Occipital lobe (tissue), 3 donors: ENCODE measurements at places on chromosomes 2 and 18.

GRCh38 chr18:62346333-62347088 lies 21.4 kb downstream of the TNFRSF11A start:
- DNase-seq: no peak

DNA sequence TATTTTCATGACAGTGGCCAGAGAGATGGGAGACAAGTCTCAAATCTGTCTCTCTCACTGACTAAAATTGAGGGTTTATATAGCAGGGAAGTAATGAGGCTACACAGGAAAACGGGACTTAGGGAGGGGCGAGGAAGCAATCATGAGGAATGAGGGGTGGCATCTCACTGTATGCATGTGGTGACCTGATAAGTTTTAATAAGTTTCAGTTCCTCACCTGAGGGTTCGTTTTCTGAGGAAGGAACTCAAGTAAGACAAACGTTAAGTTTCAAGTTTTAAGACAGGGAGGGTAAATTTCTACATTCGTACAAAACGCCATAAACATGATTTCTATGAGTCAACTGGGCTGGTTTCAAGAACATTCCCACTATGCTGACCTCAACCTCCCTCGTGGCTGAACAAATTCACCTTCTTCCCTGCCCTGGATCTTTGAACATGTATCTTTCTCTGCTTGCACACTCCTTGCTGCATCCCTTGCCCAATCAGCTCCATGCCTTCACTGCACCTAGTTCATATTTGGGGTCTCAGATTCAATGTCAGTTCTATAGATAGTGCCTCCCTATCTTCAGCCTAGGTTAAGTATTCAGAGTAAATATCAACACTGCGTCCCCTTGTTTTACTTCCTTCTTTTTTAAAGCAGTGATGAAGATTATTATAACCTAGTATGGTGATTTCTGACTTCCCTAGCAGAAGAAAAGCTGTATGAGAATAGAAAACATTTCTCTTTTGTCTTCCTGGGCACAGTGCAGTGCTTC lies 53.3 kb upstream of the CNTNAP5 start:
- no peak for DNase-seq

- no peak for DNase-seq
Observed at GRCh38 chr18:50027996-50028395, 167.0 kb downstream of the MYO5B start.

DNA sequence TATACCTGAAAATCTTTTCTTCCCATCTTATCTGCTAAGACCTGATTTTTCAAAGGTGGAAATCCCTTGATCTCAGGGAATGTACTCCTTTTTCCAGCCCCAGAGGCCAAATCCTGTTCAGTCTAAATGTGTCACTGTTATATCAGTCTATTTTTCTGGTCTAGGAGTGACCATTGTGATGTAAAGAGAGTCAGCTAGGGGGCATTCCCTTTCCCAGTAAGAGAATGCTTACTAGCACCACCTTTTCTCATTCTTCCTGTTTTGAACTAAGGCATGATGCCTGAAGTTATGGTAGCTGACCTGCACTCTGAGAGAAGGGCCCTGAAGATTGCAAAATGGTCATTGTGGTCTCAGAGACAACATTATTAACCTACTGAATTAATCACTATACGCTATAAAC lies 124.1 kb upstream of the XIRP2 start:
- no peak for DNase-seq

DNA sequence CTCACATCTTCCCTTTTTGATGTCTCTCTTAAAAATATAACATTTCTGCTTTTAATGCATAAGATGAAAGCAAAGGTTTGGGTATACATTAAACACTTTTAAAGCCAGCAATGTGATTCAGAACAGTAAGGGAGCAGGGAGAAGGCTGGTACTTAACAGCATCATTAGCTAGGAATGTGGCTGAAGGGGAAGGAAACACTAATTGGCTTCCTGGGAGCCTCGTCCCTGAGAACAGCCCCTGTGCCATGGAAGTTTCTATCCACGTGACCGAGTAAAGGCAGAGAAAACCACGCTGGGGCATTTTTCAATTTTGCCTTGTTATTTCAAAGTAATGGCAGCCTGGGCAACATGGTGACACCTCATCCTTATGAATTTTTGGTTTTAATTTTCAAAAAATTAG lies 109.2 kb upstream of the GPC1 start:
- DNase-seq: no peak

DNA sequence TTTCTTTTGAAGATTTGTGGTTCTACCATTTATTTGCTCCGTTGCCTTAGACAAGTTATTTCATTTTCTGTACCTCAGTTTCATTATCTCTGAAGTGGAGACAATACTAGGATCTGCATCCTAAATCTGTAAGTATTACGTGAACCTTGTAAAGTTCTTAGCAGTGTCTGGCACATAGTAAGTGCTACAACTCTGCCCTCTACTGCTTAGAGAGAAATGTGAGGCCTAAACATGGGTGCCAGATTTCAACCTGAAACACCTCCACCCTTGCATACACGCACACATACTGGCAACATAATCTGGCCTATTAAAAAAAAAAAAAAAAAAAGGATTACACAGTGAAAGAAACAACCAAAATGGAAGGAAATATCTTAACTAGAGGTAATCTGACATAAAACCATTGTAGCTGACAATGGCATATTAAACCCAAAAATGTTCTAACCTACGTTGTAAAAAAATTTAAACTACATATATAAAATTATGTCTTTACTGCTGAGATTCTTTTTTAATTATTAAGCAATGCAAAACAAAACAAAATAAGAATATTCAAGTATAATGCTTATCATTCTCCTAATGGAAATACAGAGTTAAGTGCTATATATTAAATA lies 132.6 kb downstream of the MAP2 start:
- DNase-seq: no peak

GRCh38 chr2:15107137-15107536 lies 454.0 kb downstream of the NBAS start:
- DNase-seq: no peak
